Astrocyte of the hippocampus (primary cell): ENCODE measurements at places on chromosomes 5 and 9.

- no peak for DNase-seq
Measured at GRCh38 chr5:139761057-139761450, 34.6 kb upstream of the PSD2 start.

- DNase-seq = no peak
Measured at GRCh38 chr9:76725011-76725546, 39.2 kb upstream of the PCA3 start.

DNA sequence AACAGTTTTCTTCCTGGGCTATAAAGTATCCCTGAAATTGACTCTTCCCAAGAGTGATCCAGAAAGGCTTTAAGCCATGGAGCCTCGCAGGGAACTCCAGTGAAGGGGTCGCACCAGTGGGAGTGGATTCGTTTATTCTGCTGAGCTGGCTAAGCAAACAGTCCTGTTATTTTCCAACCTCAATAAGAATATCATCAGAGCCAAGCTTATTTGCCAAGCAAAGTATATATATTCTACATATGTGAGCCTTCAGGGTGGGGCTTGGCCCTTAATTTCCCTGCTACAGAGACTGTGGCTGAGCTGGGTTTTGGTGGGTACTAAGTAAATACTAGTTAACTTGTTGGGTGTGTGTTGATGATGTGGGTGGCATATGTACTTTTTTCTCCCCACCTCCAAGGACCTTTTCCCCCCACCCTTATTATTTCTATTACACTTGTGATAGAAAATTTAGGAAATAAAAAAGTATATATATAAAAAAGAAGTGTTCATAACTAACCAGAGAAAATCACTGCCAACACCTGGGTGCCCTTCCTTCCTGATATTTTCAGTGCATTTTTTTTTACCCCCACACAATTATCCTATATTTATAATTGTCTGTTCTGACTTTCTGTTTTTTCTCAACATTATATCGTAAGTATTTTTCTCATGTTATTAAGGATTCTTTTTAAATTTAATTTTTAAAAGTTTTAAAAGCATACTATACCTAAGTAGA is 5.3 kb downstream of the GSN start:
- DNase-seq = no peak

- no peak for DNase-seq
Measured at GRCh38 chr9:2466703-2467102, 154.9 kb upstream of the VLDLR start.

GRCh38 chr5:174589011-174589410 is 135.4 kb upstream of the MSX2 start:
- DNase-seq = no peak

DNA sequence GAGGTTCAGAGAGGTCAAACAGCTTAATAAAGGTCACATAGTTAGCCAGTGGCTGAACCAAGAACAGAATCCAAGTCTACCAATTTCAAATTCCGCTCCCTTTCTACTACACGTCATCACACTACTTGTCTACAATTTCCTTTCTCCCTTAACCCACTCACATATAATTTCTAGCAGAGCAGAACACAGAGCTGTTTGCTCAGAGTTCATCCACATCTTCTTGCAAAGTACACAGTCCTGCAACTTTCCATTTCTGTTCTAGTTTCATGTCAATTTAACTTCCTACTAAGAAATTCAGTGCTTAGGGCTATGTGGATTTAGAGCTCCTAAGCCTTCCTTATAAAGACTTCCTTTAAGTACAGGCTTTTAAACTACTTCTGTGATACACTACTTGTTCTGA is 61.3 kb downstream of the MEGF9 start:
- DNase-seq = no peak

GRCh38 chr9:37639109-37639762 is 11.5 kb upstream of the FRMPD1 start:
- DNase-seq = peak; percentile 5

- peak; percentile 29 for DNase-seq
Measured at GRCh38 chr5:96431376-96432187, 1.5 kb downstream of the PCSK1 start.

DNA sequence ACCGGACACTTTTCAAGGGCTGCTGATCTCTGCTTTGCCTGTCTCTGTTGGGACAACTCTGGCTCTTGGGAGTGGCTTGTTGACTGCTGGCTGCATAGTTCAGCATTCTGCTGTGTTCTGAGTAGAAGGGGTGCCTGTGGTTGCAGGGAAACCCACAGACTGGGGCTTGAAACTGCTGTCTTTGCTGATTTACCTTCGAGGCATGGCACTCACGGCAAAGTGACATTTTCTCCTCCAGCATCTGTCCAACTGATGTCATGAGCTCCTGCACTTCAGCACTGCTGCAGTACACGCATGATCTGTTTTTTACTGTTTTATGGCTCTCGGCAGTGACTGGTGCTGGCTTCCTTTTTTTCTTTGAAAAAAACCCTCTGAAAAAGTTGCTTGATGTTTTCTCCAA is 69.2 kb downstream of the SPATA31D1 start:
- DNase-seq = peak; percentile 5

DNA sequence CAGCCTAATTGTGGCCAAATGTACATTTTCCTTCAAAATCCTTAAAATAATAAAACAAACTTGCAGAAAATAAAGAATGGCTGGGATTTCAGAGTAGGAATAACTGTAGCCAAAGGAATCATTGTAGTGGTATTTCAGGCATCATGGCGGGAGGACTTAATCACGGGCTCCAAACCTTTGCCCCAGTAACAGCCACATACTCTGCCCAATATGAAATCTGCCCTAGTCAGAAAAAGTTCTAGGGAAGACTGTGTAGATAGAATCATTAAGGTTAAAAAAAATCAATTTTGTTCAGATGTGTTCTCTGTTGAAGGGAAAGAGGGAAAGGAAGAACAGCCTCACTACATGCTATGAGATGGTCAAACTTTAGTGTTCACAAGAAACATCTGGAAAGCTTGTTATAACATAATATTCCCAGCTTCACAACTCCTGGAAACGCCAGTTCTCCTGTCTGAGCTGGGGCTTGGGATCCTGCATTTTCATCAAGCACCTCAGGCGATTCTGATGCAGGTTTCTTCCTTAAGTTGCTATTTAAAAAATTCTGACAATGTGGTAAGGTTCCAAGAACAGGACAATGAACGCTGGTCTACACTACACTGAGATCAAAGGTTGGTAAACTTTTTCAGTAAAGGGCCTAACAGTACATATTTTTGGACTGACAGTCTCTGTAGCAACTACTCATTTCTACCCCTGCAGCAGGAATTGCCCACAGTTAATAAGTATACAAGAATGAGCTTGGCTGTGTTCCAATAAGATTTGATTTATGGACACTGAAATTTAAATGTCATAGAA is 87.9 kb downstream of the CEMIP2 start:
- DNase-seq = peak; percentile 69

DNA sequence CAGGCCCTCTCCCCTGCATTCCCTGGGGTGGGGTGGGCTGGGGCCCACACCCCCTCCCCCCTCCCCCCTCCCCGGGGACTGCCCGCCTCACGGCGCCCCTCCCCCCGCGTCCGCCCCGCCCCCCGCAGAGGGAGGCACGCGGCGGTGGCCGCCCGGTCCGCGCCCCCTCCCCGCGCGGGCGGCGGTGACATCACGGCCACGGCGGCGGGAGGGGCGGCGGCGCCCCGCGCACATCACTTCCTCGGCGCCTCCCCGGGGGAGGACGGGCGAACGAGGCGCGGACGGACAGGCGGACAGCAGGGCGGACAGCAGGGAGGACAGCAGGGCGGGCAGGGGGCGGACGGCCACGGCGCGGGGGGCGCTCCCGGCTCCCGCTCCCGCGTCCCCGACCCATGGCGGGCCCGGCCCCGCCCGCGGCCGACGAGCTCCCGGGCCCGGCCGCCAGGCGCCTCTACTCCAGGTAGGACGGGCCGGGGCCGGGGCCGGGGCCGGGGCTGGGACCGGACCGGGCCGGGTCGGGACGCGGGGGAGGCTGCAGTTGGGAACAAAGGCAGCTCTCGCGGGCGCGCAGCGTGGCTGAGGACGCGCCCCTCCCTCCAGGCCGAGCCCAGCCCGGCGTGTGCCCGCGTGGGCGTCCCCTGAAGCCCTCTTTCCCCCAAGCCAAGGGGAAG is at the start of gene GPSM1:
Gene GPSM1, plus strand, starts transcription at position 236 of the 671 bp plus-strand sequence. Its CDS starts 157 bp downstream, at position 393.
- DNase-seq = peak; percentile 79

- DNase-seq = no peak
Measured at GRCh38 chr5:8601831-8602354, 732.9 kb downstream of the MTRR start.

- no peak for DNase-seq
Measured at GRCh38 chr5:2909035-2909434, 157.6 kb upstream of the IRX2 start.

DNA sequence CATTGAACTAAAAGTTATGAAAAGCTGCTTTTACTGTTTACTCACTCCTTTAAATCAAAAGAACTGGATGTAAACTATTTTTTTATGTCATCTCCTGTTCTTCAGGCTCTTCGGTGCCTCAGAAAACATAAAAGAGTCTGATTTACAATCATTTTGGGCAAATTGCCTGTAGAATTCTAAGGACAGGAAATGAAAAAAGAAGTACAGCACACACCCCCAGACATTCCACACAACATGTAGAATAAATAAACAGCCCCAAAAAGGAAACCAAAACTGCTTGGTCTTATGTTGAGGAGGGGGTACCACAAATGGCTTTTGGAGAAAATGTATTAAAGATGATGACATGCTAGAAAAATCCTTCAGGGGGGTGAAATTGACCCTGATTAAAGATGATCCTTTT is 57.2 kb downstream of the ITGA1 start:
- peak; percentile 42 for DNase-seq

- peak; percentile 27 for DNase-seq
Measured at GRCh38 chr5:174601946-174602345, 122.4 kb upstream of the MSX2 start.

GRCh38 chr5:37905230-37905629 is 65.4 kb upstream of the GDNF start:
- DNase-seq = no peak

- no peak for DNase-seq
Measured at GRCh38 chr5:154384480-154385235, 61.1 kb upstream of the SAP30L start.

DNA sequence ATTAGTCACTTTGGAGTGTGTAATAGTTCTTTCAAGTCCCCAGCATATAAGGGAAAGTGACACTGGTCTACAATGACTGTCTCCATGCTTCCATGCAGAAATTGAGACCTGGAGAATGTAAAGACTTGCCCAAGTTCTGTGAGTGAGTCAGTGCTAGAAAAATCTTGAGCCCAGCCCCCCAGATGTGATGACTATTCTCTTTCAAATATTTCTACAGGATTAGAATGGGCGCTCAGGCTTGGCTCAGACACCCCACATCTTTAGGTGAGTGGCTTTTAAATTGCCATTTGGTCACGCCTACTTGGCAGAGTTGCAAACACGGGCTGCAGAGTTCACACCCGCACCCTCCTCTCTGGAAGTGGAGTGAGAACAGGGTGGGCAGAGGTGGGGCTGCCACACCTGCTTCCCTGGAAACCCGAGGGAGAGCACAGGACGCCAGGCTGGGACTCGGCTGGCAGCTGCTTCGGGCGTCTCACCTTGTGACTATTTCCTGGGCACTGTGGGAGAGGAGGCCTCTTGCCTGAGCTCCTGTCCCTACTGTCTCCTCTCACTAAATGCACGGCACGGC is 37.6 kb downstream of the ROPN1L start:
- peak; percentile 88 for DNase-seq

DNA sequence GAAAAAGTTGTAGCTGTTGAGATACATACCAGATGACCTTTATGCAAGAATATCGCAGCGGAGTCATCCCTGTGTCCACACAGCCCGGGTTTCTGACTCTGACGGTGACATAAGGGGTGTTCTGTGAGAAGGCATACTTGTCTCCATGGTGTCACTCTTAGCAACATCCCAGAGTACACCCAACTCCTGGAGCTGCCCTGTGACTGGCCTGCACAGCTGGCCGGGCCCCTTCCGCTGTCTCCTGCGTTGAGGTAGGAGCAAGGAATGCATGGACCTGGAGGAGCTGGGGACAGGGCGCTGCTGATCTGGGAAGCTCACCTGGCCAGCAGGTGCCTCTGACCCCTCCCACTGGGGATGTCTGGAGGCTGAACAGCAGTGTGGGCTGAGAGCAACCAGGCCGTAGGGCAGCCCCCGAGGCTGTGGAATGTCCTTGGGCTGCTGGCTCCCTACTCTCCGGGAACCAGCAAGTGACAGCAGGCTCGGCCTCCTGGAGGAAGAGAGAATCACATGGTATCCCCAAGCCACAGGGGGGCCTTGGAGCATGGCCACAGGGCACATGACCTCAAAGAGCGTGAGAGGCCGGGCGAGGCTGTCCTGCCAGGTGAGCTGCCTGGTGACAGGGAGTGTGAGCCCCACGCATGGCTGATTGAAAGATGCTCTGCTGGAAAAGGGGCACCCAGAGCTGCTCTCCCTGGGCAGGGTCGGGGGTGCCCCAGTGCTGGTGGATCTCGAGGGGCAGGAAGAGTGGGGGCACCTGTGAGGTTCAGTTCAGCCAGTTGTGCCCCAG is 113.4 kb downstream of the MRPL36 start:
- no peak for DNase-seq

- peak; percentile 44 for DNase-seq
Measured at GRCh38 chr5:103424026-103424425, 138.6 kb downstream of the NUDT12 start.

GRCh38 chr5:113119246-113119924 is 142.8 kb downstream of the DCP2 start:
- DNase-seq = no peak

DNA sequence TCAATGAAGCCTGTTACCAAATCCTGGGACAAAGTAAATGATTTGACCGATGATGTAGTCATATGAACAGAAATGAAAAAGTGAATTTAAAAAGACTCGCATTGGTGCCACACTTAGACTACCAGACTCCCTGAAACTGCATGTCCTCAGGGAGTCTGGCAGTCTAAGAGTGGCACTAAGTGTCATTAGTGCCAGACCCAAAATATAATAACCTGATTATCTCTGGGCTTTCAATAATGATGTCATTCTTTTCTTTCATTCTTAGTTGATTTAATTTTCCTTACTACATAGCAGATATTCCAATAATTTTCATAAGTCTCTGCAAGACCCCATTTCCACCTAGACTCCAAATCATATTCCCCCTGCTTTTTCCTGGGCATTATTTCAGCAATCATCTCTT is 59.0 kb downstream of the OR2K2 start:
- no peak for DNase-seq

DNA sequence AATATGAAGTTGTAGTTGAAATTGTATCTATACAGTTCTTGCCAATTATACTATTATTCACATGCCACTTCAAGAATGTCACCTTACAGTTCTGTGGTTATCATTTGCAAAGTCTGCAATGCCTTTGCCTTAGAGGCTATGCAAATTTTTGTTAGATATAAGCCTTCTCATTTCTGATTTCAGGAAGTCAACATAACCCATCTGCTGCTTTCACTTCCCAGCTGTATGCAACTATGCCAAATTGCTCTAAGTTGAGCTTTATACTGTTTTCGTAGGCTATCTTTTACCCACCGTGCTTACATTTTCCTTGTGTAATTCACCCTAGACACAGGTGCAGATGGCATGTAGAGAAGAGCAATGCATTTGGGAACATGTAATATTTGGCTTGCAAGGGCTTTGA is 1083.0 kb downstream of the CDH9 start:
- no peak for DNase-seq

- DNase-seq = no peak
Measured at GRCh38 chr9:2679011-2679410, 38.3 kb upstream of the KCNV2 start.

- no peak for DNase-seq
Measured at GRCh38 chr9:137671721-137672120, 52.9 kb downstream of the EHMT1 start.
